ENCODE measurements at places on chromosomes 7 and 10.

- DNase-seq: no peak
These were observed 337.8 kb downstream of the SORCS1 start for GRCh38 chr10:106826716-106827115.

- no peak for DNase-seq
These were observed 75.2 kb downstream of the INSIG1 start for GRCh38 chr7:155372782-155373358.

DNA sequence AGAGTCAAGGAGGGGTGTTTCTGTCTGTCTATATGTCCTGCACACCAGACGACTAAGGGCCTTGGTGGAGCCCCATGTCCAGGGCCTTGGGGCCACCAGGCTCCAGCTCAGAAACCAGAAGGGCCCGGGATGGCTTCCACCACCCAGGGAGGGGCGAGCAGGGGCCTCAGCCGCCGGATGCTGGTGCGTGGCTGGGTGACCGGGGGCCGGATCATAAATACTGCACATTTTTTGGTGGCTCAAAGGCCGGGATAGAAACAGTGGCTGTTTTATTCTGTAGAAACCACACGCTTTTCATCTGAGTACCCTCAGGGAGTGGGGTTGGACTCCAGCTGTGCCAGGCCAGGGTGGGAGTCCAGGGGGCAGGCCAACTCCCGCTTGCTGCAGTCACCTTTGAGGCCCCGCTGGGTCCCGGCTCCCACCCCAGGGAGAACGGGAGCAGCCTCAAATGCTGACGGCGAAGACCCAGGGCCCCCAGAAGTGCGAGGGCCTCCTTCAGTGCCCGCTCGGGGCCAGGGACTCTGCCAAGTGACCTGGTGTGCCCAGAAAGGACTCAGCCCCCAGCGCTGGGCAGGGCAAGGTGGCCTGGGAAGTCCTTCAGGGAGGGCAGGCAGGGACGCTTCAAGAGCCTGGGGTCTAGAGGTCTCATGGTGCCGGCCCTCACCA, 28.2 kb downstream of the PDGFA start:
- DNase-seq: no peak

GRCh38 chr7:148672041-148672440, 26.7 kb upstream of the CUL1 start:
- DNase-seq: no peak

- DNase-seq: no peak
These were observed 407.9 kb upstream of the SHH start for GRCh38 chr7:156220078-156220605.

DNA sequence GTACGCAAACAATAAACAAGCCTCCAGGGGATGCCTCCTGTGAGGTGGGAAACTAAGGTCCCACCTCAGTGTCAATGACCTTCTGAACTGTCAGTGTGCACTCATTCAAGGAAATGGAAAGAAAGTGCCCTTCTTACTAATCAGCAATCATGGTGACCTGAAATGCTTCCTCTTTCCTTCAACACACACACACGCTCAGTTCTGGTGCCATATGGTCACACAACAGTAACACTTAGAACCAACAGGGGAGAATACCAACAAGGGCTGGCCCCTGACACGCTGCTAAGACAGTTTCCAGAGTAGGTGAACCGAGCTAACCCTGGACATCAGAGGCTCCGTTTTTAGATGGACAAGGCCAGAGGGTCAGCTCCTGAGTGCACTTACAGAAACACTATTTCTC, 42.1 kb upstream of the EFCAB10 start:
- no peak for DNase-seq

DNA sequence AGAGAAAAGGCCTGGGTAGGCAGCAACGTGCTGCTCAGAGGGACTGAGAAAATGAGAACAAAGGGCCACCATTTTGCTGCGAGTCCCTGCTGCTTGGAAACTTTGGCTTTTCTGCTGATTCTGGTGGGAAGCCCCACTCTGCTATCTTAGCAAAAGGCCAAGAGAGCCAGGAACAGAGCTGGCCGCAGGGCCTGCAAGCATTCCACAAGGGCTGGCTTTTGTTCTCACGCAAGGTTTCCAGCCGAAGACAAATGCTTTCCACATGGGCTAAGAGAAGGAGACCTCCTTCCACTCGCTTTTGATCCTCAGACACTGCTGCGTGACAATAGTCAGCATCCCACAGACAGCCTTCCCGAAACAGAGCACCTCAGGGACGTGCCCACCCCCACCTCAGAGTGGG, 163.1 kb downstream of the ARHGAP12 start:
- DNase-seq: no peak

DNA sequence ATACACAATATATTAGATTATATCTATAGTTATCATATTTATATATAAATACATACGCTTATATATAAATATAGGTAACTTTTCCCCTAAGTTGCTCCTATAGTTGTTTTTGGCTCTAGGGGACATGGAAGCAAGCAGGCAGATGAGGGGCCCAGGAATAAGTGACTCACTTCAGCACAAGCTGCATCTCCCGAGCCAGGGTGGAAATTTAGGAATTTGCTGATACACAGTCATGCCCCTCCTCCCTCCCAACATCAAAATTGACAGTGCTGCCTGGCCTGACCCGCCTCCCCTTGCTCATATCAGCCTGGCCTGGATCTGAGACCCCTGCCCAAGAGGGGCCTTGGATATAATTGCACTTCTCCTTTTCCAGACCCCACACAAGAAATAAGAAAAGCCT, 33.8 kb downstream of the MKI67 start:
- DNase-seq: no peak

DNA sequence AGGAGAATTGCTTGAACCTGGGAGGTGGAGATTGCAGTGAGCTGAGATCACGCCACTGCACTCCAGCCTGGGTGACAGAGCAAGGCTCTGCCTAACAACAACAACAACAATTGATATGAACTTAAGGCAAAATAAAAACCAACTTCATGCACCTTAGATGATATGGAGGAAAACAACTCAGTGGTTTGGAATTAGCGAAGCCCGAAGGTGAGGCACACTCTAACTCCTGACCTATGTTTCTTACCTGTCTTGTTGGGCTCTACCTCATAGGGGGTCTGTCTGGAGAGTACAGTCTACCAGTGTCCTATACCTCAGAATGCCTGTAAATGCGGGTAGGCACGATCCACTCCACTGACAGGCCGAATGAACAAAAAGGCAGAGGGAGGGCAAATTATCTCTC, 24.3 kb upstream of the COBL start:
- DNase-seq: no peak

GRCh38 chr7:155576416-155576815, 30.1 kb upstream of the CNPY1 start:
- peak; percentile 46 for DNase-seq

DNA sequence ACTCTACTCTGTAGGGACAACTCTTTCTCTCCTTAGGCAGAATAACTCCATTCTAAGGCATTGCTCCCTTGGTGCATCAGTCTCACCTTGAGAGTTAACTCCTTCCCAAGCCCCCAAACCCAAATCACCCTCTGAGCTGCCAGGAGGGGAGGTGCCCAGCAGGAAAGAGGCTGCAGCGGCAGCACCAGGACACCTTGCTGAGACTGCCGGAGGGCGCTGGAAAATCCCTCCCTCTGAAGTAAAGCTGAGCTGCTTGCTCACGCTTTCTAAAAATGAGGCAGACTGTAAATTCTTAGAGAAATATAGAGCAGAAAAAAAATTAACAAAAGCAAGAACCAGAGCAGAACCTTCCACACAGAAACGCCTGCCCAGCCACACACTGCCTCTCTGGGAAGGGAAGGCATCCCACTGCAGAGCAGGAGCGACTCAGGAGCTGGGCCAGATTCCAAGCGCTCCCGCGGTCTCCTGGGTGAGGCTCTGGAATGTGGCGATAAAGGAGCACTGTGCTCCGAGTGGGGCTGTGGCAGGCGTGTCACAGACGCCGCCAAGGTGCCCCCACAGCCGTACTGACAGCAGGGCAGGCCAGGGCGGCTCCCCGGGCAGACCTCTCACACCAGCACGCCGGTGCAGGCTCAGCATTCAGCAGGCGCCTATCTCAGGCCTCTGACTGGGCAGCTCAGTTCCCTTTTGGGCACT, 202.1 kb downstream of the TNS3 start:
- peak; percentile 92 for DNase-seq

DNA sequence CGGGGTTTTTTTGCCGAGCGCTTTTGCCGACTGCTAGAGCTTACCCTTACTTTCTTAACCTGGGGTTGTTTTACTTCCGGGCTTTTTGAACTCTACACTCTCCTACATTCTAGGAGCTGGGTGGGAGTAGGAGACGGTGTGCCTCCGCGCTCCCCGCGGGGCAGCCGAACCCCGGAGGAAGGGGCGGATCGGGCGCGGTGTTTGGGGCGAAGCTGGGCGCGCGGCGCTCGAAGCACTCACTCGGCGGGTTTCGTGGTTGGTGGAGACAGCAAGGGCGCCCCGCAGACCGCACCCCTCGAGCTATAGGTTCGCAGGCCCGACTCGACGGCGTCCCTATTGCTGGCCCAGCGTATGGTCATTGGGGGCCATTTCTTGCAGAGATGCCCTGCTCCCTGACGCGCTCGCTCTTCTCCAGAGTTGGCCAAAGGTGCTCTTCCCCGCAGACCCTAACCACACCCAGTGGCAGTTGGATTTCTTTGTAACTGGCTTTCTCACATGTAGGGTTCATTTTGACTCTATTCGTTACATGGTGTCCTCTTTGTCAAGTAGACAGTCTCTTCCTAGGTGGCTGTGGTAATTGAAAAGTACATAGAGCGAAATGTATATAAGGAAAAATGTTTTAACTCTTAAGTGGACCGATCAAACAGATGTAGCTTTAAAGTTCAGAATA, 364 bp downstream of the ZNF518A start:
- peak; percentile 71 for DNase-seq

- no peak for DNase-seq
These were observed 171.8 kb downstream of the SEMA3D start for GRCh38 chr7:85014936-85015660.

DNA sequence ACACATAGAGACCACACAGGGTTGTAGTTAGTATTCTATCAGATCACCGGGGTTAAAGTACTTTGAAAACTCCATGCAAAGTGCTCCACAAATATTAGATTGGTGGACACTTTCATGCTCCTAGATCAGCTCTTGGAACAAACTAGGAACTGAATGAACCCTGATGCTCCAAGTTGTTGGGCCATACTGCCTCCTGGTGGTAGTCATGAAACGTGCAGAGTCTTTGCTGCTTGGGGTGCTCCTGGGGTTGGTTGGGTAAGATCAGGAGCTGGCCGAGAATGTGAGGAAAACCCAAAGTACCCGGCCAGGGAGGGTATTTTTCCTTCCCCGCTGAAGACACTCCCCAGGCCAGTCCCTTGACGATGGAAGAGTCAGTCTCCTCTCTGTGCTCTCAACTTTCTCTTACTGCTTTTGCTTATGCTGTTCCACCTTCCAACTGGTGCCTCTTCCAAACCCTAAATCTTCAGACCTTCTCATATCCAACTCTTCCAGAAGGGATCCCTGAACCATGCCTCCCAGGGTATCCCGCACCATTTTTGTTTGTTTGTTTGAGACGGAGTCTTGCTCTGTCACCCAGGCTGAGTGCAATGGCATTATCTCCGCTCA, 918 bp upstream of the RPEL1 start:
- DNase-seq: peak; percentile 81

DNA sequence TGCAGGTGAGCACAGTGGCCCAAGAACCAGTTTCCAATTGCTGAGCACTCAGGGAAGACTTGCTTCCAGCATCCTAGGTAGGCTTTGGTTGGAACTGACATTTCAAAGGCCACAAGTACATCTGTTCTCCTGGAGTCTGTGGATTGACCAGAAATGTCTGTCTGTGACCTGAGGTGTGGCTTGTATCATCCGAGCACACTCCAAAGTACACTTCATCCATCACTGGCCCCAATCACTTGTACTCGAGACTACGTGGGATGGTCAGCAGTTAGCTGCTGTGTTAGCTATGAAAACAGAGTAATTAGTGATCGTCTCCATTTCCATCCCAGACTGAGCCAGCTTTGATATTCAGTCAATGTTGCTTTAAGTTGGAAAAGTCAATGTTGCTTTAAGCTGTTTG, 45.0 kb downstream of the MKI67 start:
- DNase-seq: no peak

DNA sequence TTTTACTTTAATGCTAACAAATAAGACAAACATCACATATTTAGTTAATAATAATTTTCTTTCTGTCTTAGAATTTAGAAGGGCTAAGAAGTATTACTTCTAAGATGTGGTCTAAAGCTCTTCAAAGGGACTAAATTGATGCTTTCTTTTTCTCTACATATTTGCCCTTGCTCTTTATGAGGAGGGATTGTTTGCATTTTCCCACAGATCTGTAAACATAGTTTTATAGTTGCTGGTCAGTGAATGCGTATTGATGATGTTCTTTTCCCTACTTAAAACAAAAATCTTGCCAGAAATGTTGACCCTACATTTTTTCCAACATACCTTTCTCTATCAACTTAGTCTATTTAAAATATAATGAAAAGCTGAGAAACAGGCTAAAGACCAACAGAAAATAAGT, 372.4 kb upstream of the LRGUK start:
- no peak for DNase-seq

DNA sequence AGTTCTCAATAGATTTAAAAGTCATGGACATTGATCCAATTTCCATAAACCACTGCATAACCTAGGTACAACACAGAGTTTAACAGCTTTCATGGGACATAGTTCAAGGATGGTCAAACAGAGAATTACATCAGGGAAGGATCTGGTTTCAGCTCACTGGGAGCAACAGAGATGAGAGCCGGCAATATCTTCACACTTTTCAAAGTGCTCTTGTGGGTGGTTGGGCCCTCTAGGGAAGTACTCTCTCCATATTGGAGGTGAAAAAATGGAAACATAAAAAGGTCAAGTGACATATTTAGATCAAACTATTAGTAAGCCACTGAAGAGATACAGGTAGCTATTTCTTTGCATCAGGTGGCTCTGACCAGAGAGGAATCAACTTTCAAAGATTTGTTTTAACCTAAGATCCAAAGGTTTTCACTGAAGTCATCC, 61.8 kb upstream of the LRRN3 start:
- DNase-seq: no peak

DNA sequence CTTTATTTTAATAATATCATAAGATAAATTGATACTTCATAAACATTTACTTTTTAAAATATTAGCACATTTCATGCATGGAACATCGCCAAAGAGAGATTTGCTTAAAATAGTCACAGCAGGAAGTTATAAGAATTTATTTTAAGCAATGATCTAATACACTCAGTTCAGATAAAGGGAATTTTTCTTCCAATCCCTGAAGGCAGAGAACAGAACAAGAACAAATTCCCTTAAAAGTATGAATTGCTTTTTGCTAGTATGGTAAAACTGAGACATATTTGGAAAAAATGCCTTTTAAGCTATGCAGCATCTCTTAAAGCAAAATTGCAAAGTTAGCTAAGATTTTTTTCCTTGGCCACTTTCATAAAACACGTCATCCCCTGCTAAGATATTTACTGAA, 91.0 kb downstream of the SEMA3D start:
- peak; percentile 71 for DNase-seq
